T1000 (cell line): ENCODE measurements at places on chromosomes 13 and 19.

DNA sequence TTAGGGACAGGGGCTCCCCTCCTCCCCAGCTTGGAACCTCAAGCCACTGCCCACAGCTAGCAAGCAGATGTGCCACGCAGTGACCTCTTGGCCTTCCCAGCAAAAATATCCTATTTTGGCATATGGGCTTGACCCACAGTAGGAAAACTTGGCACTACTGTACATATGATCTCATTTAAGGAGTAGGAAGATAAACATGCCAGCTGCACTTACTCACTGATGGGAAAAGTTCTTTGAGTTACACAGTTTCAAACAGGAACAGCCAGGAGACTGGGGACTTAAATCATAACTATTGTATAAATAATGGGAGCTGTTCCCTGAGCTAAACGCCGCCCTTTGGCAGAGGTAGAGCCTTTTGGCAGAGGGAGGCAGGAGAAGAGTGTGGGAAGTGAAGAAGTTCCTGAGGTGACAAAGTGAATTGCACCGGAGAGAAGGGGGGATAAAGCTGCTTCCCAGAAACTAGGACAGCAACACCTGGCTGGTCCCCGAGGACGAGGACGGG lies 6.1 kb downstream of the SACS start:
- no peak for DNase-seq

GRCh38 chr19:8167985-8168384 lies 18.6 kb upstream of the FBN3 start:
- DNase-seq, result no peak

GRCh38 chr13:99698816-99699099 lies 197.5 kb downstream of the TM9SF2 start:
- DNase-seq, result no peak

DNA sequence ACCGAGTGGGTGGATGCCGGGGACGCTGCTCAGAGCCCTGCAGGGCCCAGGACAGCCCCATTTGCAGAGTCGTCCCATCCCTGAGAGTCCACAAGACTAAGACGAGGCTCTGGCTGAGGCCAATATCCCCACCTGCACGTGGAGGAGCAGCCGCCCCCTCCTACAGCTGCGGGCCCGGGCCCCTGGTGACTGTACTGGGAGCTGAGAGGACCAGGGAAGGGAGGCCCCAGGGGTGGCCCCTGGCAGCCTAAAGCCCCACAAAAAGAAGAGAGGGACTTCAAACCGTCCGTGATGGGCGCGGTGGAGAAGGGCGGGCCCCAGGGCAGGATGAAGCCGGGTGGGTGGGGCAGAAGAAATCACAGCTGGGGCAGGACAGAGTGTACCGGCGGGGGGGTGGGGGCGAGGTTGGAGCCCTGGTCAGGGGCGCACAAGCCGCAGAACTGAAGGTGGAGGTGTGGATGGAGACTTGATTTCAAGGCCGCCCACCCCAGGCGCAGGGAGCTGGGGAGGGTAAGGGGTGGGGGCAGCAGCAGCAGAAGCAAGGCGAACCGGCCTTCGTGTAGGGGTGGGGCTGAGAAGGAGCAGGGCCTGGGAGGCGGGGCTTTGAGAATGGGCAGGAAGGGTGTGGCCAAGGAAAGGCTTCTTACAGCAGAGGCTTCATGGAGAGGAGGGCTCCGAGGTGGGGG lies 12.9 kb downstream of the CFD start:
- DNase-seq, result peak; percentile 89

GRCh38 chr19:43265664-43266025 lies 3.7 kb downstream of the PSG9 start:
- no peak for DNase-seq

GRCh38 chr13:29858667-29859066 lies 8.2 kb upstream of the UBL3 start:
- no peak for DNase-seq

- no peak for DNase-seq
Measured at GRCh38 chr13:113577881-113578435, 6.6 kb upstream of the TFDP1 start.

DNA sequence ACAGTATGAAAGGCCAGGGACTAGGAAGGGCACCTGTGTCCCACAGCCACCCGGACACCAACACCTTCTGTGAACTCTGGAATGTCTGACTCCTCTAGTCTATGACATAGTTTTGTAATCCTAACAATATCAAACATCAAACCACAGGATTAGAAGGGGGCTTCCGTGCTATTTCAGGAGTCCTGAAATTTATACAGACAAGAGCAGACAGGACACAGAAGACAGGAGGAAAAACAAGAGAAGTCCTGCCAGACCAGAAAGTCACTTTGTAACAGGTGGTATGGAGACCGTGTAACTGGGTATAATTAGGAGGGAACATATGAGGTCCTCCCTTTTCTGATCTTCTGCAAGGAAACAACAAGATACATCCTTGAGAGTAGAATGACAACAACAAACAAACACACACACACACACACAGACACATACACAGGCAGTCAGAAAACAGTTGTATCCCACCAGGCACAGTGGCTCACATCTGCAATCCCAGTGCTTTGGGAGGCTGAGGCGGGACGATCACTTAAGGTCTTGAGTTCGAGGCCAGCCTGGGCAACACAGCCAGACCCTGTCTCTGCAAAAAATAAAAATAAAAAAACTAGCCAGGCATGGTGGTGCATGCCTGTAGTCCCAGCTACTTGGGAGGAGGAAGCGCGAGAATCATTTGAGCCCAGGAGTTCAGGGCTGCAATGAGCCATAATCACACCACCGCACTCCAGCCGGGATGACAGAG lies 13.1 kb downstream of the INSR start:
- no peak for DNase-seq

DNA sequence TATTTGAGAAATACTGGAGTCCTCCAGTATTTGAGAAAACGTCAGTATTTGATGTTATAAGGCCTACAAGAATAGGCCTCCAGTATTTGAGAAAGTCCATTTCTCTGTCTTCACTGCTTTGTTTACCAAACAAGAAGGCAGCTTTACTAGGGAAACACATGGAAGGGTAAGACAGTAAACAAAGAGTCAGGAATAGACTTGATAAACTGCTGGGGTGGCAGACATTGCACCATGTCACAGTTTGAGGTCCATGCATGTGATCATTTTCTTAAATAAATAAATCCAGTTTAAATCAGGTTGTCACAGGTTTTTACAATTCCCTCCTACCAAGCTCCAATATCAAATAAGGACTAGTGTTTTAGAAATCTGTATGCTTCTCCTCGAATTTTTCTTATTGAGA lies 1431.0 kb upstream of the SPRY2 start:
- no peak for DNase-seq

DNA sequence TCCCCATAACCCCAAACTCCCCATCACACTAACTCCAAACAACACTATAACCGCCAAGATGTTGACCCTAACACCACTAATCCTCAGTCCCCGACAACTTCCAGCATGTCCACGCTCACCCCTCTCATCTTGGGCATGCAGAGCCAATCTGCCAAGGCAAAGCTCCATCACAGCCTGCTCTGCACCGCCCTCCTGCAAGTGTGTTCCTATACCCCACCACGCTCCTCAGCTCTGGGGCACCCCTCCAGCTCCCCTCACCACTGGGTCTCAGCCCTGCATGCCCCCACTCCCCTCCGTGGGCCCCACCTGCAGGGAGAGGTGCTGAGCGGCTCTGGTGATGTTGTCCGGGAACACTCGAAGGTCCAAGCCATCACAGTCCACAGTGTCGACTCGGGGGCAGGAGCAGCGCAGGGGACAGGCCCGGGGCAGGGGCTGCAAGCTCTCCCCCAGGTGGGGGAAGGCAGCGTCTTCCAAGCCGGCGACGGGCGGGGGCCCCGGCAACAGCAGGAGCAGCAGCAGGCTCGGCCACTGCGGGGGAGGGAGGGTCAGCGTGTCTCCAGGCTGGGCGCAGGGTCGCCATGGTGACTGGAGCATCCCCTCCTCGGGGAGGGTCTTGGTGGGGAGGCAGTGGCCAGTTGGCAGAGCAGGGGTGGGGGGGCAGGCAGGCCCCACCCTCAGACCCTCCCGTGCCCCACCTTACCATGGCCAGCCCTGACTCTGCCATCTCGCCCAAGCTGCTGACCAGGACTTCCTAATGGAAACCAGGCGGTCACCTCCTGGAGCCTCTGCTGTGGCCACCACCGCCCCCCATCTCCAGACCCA lies 527 bp downstream of the PODNL1 start:
- DNase-seq, result no peak

DNA sequence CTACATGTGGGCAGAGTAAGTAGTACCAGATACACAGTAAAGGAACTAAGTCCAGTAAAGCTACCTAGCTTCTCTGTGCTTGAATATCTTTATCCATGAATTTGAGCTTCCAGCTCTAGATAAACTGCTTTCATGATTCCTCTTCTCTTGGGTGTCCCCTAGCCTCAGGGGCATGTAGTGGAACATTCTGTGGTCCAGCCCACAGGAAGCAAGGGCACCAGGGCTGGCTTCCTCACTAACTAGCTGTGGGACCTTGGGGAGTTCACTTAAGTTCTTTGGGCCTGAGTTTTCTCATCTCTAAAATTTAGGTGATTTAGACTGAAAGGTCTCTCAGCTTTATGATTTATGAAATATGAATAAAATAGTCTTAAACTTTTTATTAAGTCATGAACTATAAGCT lies 185.7 kb downstream of the KATNAL1 start:
- no peak for DNase-seq

DNA sequence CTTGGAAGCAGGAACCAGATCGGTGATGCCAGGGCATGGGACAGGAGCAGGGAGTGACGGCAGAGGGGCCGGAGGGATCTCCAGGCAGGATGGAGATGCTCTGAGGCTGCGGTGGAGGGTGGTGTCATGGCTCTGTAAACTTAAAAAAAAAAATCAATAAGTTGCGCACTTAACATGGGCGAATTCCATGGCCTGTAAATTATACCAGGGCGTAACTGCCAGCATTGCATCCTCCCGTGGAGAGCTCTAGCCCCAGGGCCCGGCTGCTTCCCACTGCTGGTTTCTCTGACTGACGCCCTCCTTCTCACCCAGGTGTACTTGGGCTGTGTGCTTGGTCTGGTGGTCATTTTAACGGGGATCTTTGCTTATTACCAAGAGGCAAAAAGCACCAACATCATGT lies 8.7 kb downstream of the ATP12A start:
- DNase-seq, result no peak

GRCh38 chr13:49303533-49304252 lies 56.0 kb downstream of the CDADC1 start:
- no peak for DNase-seq

GRCh38 chr19:42285541-42285941 lies 16.4 kb upstream of the PRR19 start:
- no peak for DNase-seq

DNA sequence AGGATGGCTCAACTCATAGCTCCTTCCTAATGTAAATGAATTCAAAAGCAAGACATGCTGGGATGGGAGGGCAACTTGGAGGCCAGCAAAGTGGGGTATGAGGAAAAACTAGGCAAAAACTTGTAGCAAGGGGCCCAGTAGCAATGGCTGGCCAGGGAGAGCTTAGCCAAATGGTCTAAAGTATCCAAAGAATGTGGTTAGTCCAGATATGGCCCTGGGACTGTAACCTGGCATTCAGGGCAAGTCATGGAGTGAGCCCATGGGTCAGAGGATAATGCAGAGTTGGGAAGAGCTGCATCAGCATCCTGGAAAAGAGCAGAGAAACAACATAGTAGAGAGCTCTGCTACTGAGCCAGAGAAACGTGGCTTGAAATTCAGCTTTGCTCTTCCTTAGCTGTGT lies 191.7 kb downstream of the SUCLA2 start:
- no peak for DNase-seq

GRCh38 chr13:109858319-109858718 lies 71.9 kb upstream of the IRS2 start:
- DNase-seq, result no peak

DNA sequence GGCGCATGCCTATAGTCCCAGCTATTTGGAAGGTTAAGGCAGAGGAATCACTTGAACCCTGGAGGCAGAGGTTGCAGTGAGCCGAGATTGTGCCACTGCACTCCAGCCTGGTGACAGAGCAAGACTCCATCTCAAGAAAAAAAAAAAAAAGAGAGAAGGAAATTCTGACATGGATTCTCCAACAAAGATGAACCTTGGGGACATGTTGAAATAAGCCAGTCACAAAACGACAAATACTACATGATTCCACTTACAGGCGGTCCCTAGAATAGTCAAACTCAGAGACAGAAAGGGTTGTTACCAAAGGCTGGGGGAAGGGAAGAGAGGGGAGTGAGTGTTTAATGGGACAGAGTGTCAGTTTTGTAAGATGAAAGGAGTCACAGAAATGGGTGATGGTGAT lies 66.4 kb downstream of the F2RL3 start:
- no peak for DNase-seq

- no peak for DNase-seq
Measured at GRCh38 chr13:79398915-79399314, 7.1 kb downstream of the RBM26 start.

- no peak for DNase-seq
Measured at GRCh38 chr19:55106591-55106990, 10.8 kb downstream of the PPP1R12C start.

GRCh38 chr19:44700547-44700946 lies 1.6 kb downstream of the CEACAM16 start:
- no peak for DNase-seq

- no peak for DNase-seq
Measured at GRCh38 chr13:98368019-98368418, 190.9 kb upstream of the RNF113B start.

DNA sequence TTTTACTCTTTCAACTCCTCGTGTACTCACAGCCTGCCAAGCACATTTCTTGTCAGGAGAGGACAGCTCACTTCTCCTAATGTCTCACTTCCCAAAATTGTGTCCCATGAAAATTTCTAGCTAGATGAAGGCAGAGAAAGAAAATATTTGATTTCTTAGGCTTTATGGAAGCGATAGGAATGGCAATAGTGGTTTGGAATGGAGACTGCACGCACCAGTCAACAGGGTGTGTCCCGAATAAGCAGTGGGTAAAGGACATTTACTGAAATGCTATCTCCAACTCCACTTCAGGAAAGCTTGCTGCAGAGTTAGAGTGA lies 321 bp upstream of the ZNF222 start:
- no peak for DNase-seq

- DNase-seq, result no peak
Measured at GRCh38 chr13:41930154-41930553, 30.8 kb downstream of the VWA8 start.

- no peak for DNase-seq
Measured at GRCh38 chr13:68232351-68233130, 1002.4 kb upstream of the PCDH9 start.

DNA sequence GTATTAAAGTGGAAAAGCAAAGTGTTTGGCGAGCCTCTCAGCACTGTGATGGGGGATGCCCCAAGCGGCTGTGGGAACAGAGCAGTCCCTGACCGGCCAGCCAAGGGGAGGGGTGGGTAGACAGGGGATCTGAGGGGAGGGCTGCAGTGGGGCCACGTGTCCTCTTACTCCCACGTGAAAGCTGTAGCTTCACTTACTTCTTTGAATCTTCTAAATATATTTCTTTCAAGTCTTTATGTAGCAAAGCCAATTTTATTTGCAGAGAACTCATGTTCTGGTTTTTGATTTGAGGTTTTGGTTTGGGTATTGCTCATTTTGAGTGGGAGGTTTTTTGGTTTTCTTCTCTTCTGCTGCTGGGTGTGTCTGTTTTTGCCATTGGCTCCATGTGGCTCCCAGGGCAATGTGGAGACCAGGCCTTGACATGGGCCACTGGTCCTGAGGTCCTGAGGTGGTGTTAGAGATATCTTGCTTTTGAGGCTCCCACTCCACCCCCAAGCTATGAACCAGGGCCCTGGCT lies 17.7 kb upstream of the OVOL3 start:
- DNase-seq, result no peak

- DNase-seq, result no peak
Measured at GRCh38 chr13:56134524-56134923, 1006.2 kb upstream of the PRR20A start.

- no peak for DNase-seq
Measured at GRCh38 chr19:29400917-29401711, 124.7 kb upstream of the VSTM2B start.
